ENCODE measurements at places on chromosomes 13 and 19. TPM values are rescaled to one million over a fixed set of nuclear protein-coding genes. Genes with fewer than 3 reads are reported as not detected.

GRCh38 chr19:5955636-5955935 is 22.4 kb downstream of the RANBP3 start:
- peaks cover 6% of the 10 kb centered on the region for H3K4me1 ChIP-seq
- no peak overlapping the region for H3K4me3 ChIP-seq
- no peaks in the 10 kb centered on the region for H3K36me3 ChIP-seq
- no peak overlapping the region for H3K27ac ChIP-seq

Gene CARD8
- total RNA-seq, result 46.5 TPM

- H3K27ac ChIP-seq, result no peak overlapping the region
- H3K4me1 ChIP-seq, result no peaks in the 10 kb centered on the region
- no peak overlapping the region for H3K4me3 ChIP-seq
- DNase-seq, result no peak
Measured at GRCh38 chr13:74891610-74892009, 590.4 kb downstream of the TBC1D4 start.

DNA sequence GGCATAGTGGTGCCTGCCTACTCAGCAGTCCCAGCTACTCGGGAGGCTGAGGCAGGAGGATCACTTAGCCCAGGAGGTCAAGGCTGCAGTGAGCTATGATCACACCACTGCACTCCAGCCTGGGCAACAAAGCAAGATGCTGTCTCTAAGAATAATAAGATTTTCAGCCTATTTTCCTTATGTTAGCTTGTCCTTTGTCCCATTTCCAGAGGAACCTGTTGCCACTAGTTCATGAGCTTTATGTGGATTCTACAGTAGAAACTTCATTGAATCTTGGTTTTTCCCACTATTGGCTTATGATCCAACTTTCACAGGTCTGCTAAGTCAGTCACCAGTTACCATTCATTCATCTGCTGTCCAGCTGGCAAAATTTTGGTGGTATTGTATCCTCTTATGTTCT is 18.2 kb downstream of the FFAR2 start:
- no peak overlapping the region for H3K4me3 ChIP-seq
- no peaks in the 10 kb centered on the region for H3K4me1 ChIP-seq
- H3K27me3 ChIP-seq, result no peaks in the 10 kb centered on the region
- H3K27ac ChIP-seq, result no peak overlapping the region
- H3K36me3 ChIP-seq, result no peaks in the 10 kb centered on the region
- DNase-seq, result no peak

DNA sequence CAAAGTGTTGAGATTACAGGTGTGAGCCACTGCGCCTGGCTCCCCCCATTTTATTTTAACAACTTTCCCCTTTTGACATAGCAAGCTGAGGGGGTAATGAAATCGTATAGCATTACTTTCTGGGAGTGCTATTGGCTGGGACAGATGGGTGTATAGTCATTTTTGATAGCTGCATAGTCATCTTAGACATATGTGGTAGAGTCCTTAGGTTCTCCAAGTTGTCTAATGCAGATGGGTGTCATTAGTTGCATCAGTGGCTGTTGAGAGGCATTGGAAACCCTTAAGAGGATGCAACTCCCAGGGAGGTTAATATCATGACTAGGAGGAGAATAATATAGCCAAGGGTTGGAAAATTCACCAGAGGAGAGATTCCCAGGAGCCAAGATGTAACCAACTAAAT is 28.6 kb upstream of the PNMA8B start:
- no peak overlapping the region for H3K27ac ChIP-seq
- H3K4me1 ChIP-seq, result no peaks in the 10 kb centered on the region
- no peaks in the 10 kb centered on the region for H3K27me3 ChIP-seq
- H3K4me3 ChIP-seq, result no peak overlapping the region

Gene KIR3DL1
- total RNA-seq, result not detected

Gene SIGLECL1
- not detected for total RNA-seq

Gene DUS3L
- 25.6 TPM for total RNA-seq

Gene LGALS4
- total RNA-seq, result 2.9 TPM

GRCh38 chr13:72677431-72677830 is 50.0 kb downstream of the MZT1 start:
- no peaks in the 10 kb centered on the region for H3K4me1 ChIP-seq
- no peak for DNase-seq
- no peak overlapping the region for H3K27ac ChIP-seq
- H3K4me3 ChIP-seq, result no peak overlapping the region

Gene CHAMP1
- 15.5 TPM for total RNA-seq

- no peaks in the 10 kb centered on the region for H3K4me1 ChIP-seq
- H3K36me3 ChIP-seq, result no peaks in the 10 kb centered on the region
- no peaks in the 10 kb centered on the region for H3K27me3 ChIP-seq
- peak; percentile 98 for DNase-seq
- H3K27ac ChIP-seq, result no peak overlapping the region
- H3K4me3 ChIP-seq, result no peak overlapping the region
Measured at GRCh38 chr19:8361921-8362793, 1.8 kb upstream of the ANGPTL4 start.

- no peaks in the 10 kb centered on the region for H3K36me3 ChIP-seq
- peaks cover 4% of the 10 kb centered on the region for H3K4me1 ChIP-seq
- peak; percentile 79 for DNase-seq
- no peak overlapping the region for H3K4me3 ChIP-seq
- peak overlapping the region; percentile 78 for H3K27ac ChIP-seq
- no peaks in the 10 kb centered on the region for H3K27me3 ChIP-seq
Measured at GRCh38 chr13:80141123-80141849, 199.6 kb downstream of the SPRY2 start.

- no peaks in the 10 kb centered on the region for H3K36me3 ChIP-seq
- H3K27ac ChIP-seq, result no peak overlapping the region
- H3K27me3 ChIP-seq, result no peaks in the 10 kb centered on the region
- DNase-seq, result no peak
Measured at GRCh38 chr13:21330126-21330861, 128.8 kb downstream of the ZDHHC20 start.

DNA sequence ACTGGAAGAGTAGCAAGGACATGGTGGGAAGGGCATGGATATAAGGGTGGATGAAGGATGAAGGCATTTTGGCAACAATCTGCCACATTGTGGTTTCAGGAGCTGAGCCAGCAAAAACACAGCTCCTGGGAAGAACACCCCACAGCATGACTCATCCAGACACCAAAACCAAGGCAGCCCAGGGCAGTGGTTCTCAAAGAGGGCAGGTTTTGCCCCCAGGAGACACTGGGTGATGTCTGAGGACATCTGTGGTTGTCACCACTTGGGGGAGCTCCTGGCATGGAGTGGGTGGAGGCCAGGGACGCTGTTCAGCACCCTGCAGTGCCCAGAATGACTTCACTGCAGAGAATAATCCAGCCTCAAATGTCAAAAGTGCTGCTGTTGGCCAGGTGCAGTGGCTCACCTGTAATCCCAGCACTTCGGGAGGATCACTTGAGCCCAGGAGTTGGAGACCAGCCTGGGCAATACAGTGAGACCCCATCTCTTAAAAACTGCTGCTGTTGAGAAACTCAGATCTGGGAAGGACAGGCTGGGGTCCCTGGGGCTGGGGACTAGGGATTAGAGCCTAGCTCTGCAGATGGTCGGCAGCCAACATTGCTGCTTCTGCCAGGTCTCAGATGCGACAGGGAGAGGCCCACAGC is 16.1 kb downstream of the ZFR2 start:
- H3K4me3 ChIP-seq, result no peak overlapping the region
- no peaks in the 10 kb centered on the region for H3K4me1 ChIP-seq
- no peak for DNase-seq
- no peaks in the 10 kb centered on the region for H3K36me3 ChIP-seq

Gene TMPRSS9
- 0.23 TPM for total RNA-seq

Gene ZNF154
- 6.4 TPM for total RNA-seq

DNA sequence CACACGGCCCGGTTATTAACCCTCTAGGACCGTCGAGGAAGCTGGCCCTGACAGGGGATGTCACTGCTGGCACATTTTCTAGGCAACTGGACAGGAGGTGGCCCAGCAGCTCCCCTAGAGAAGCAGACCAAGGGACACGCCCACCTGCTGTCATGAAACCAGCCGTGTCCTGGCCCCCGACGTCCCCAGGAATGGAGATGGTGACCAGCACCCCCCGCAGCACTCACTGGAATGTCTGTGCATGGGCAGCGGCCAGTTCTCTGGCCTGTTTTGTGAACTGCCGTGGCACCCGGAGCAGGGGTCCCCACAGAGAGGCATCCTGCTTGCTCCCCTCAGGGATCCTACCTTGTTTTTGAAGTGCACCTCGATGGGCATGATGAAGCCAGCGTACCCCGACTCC is 17.9 kb downstream of the MLLT1 start:
- no peaks in the 10 kb centered on the region for H3K36me3 ChIP-seq
- no peaks in the 10 kb centered on the region for H3K4me1 ChIP-seq
- H3K27me3 ChIP-seq, result no peaks in the 10 kb centered on the region
- DNase-seq, result no peak

DNA sequence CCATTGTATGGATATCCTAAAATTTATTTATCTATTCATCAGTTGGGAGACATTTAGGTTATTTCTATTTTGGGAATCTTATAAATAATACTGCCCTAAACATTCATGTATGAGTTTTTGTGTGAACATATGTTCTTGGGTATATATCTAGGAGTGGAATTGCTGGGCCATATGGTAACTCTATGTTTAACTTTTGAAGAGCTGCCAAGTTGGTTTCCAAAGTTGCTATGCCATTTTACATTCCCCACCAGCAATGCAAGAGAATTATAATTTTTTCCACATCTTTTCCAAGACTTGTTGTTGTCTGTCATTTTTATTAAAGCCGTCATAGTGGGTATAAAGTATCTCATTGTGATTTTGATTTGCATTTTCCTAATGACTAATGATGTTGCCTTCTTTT is 48.2 kb upstream of the CALM3 start:
- no peaks in the 10 kb centered on the region for H3K27me3 ChIP-seq
- no peak for DNase-seq
- no peaks in the 10 kb centered on the region for H3K4me1 ChIP-seq
- H3K36me3 ChIP-seq, result no peaks in the 10 kb centered on the region

DNA sequence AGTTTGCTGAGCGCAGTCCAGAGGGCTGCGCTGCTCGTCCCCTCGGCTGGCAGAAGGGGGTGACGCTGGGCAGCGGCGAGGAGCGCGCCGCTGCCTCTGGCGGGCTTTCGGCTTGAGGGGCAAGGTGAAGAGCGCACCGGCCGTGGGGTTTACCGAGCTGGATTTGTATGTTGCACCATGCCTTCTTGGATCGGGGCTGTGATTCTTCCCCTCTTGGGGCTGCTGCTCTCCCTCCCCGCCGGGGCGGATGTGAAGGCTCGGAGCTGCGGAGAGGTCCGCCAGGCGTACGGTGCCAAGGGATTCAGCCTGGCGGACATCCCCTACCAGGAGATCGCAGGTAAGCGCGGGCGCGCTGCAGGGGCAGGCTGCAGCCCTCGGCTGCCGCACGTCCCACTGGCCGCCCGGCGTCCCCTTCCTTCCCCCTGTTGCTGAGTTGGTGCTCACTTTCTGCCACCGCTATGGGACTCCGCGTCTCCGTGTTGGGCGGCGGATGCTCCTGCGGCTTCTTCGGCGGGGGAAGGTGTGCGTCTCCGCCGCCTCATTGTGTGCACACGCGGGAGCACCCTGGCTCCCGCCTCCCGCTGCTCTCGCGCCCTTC is 772 bp downstream of the GPC6 start:
- peak overlapping the region; percentile 39 for H3K4me3 ChIP-seq
- H3K36me3 ChIP-seq, result no peaks in the 10 kb centered on the region
- peak; percentile 50 for DNase-seq
- no peak overlapping the region for H3K27ac ChIP-seq
- no peaks in the 10 kb centered on the region for H3K27me3 ChIP-seq
- no peaks in the 10 kb centered on the region for H3K4me1 ChIP-seq

- no peaks in the 10 kb centered on the region for H3K4me1 ChIP-seq
- no peak overlapping the region for H3K27ac ChIP-seq
- H3K27me3 ChIP-seq, result no peaks in the 10 kb centered on the region
- no peaks in the 10 kb centered on the region for H3K36me3 ChIP-seq
Measured at GRCh38 chr19:18098891-18099622, 1.5 kb downstream of the MAST3 start.

DNA sequence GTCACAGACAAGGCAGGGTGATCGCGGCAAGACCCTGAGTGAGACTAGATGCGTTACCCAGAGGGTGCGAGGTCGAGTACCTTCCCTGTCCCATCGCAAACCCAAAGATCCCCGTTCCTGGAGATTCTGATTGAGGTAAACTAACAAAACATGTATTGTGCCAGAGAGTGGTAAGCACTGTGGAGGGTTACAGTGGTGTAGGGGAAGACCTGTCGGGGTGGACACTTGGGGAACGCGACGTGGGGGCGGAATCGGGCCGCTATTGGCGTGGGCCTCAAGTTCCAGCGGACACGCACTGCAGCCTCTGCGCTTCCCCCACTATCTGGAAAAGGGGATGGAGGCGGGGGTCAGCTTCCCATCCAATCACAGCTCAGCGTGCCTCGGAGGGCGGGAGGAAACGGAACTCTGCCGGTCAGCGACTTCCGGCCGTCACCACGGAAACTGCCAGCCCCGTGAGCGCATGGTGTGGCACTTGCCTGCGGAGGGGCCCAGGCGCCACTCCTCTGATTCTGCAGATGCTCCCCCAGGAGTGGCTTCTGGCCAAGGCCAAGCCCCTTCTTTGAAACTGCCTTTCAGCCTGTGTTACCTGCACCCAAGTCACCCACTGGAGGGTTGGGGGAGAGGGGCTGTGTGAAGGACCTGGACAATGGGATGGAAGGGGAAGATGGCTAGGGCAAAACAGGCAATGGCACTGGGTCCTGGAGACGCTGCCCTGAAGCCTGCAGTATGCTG is 1.0 kb upstream of the UBE2M start:
- H3K27me3 ChIP-seq, result no peaks in the 10 kb centered on the region
- H3K27ac ChIP-seq, result peak overlapping the region; percentile 17
- peak overlapping the region; percentile 62 for H3K4me3 ChIP-seq
- no peaks in the 10 kb centered on the region for H3K36me3 ChIP-seq

Gene SHISA2
- total RNA-seq, result 0.66 TPM

DNA sequence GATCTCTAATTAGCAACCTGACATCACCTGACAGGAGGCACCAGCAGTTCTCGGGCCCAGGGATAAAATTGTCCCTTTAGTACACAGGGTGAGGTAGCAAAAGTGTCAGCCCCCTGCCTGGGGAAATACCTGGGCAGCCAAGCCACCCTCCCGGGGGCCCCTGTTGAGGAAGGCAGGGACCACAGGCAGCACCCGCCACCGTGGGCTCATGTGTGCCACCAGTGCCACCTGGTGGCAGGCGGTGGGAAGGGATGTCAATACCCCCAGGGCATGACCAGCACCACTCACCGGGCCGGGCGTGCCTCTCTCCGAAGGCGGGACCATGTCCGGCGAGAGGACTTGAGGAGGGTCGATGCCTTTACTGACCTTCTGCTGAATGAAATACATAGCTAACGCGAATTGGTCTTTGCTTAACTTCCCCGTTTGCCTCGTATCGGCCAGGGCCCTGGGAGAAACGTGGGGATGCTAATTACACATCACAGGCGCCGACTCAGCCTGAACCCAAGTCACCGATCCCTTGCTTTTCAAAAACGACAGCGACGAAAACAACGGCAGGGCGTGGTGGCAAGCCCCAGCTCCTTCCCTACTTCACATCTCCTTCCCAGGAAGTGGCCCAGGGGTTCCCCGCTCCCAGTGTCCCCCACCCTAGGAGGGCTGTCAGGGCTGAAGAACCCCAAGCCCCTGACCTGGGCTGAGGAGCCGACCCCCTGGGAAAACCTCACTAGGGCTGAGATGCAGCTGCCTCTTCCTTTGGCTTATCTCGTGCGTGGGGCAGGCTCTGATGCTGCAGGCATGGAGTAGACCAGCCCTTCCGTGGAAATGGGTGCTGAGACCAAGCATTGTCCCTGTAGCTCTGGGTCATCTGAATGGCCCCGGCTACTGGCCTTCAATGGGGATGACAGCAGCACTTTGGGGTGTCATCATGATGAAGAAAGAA is 53.8 kb downstream of the EPS15L1 start:
- H3K27me3 ChIP-seq, result no peaks in the 10 kb centered on the region
- no peak overlapping the region for H3K4me3 ChIP-seq
- H3K27ac ChIP-seq, result no peak overlapping the region
- peak; percentile 76 for DNase-seq
- H3K4me1 ChIP-seq, result no peaks in the 10 kb centered on the region

- H3K4me3 ChIP-seq, result no peak overlapping the region
- H3K36me3 ChIP-seq, result no peaks in the 10 kb centered on the region
- no peaks in the 10 kb centered on the region for H3K27me3 ChIP-seq
- no peaks in the 10 kb centered on the region for H3K4me1 ChIP-seq
- peak overlapping the region; percentile 4 for H3K27ac ChIP-seq
- peak; percentile 96 for DNase-seq
Measured at GRCh38 chr13:113647351-113648215, 10.4 kb downstream of the ATP4B start.

All from aorta (tissue), 5 donors.